ENCODE measurements at places on chromosomes 4 and X. TPM values are rescaled to one million over a fixed set of nuclear protein-coding genes. Genes with fewer than 3 reads are reported as not detected.

GRCh38 chr4:169604903-169605331 lies 7.5 kb downstream of the NEK1 start:
- peaks cover 12% of the 10 kb centered on the region for H3K36me3 ChIP-seq

DNA sequence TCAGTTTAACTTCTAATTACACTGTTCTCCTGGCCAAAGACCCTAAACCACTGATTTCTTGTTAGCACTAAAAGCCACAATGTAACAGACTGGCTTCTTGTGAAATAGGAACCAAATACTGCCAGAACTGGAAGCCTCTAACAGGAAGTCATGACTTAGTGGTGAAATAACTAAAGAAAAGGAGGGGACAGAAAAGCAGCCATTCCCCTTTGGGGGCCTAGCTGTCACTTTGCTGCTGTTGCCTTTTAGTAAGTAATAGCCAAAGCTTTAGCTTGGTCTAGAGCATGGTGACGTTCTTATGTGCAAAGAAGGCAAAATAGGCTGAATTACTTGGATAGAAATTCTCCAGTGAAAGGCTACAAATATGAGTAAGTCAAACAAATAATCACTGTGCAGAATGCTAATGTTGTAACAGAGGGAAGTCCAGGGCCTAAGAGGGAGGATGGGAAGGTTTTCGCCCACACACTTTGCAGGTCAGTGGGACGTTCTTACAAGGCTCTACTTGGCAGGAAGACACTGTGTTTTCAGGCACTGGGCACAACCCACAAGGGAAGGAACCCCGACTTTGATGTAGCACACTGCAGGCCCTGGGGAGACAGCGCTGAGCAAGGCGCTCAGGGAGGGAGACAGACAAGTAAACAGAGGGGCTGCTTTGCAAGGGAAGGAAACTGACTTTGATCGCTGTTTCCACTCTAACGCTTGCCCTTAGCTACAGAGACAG lies 16.7 kb downstream of the GAB3 start:
- H3K4me3 ChIP-seq = peak overlapping the region; percentile 62
- no peaks in the 10 kb centered on the region for H3K27me3 ChIP-seq
- peak overlapping the region; percentile 85 for H3K27ac ChIP-seq
- peak; percentile 37 for DNase-seq
- H3K4me1 ChIP-seq = peaks cover 62% of the 10 kb centered on the region
- H3K36me3 ChIP-seq = no peaks in the 10 kb centered on the region

DNA sequence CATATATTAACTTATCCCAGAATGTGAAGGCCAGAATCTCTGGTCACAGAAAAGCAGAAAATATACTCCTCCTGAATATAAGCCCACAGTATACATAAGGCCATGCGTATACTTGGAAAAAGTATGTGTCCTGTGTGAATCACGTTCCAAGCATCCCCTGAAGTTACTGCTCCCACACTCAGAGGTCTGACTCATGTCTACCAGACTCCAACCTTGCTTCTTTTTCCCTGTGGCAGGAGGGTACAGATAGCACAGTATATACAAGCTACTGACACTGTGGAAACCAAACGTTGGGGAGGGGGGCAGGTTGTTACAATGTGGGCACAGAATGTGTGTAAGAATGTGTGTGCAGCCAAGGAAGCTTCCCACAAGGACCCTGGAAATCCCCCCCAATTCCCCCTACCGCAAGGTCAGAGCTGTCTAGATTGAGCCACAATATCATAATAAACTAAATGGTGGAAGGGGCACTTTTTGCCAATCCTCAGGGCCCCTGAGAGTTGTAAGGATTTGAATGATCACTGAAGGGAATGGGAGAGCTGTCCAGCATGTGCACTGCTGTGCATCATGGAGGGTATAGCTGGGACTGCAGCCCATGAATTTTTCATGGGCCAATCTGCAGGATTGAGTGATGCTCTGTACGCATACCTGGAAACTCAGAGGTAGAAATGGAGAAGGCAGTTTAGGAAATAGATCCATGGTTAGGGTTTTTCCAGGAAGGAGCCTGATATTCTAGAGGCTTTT lies 7.4 kb upstream of the RELL1 start:
- no peaks in the 10 kb centered on the region for H3K4me1 ChIP-seq
- no peak for DNase-seq
- no peaks in the 10 kb centered on the region for H3K27me3 ChIP-seq
- H3K36me3 ChIP-seq = no peaks in the 10 kb centered on the region
- H3K4me3 ChIP-seq = no peak overlapping the region
- H3K27ac ChIP-seq = no peak overlapping the region

DNA sequence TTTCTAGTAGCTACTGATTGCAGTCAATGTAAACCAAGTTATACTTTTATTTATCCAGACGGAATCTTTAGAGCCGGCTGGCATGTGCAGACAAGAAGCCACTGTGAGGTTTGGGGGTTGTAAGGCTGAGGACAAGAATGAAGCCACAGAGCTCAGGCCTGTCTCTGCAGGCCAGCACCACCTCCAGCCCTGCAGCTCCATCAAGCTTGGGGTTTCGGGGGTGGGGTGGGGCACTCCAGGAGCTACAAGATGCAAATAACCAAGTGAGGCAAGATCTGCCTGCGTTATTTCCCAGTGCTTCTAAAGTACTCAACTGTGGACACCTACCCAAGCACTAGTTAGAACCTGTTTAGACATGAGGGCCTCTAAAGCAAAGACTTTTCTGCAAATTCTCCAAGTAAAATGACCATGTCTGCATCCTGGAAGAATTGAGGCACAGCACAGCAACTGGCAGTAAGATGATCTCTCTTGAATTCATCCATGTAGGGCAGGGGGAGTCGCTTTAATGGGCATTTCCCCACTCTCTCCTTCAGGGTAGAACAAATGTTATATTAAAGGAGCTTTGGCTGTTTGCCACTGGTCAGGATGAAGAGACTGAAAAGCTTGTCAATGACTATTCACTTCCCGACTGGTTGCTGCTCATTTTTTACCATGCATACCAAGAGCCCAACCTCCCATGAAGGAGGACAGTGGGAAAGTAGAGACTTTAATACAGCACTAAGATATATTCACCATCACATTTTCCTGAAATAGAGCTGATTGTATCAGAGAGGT lies 222.5 kb downstream of the MGST2 start:
- no peaks in the 10 kb centered on the region for H3K4me1 ChIP-seq
- no peaks in the 10 kb centered on the region for H3K27me3 ChIP-seq
- H3K4me3 ChIP-seq = no peak overlapping the region
- no peak for DNase-seq
- no peaks in the 10 kb centered on the region for H3K36me3 ChIP-seq
- H3K27ac ChIP-seq = no peak overlapping the region

DNA sequence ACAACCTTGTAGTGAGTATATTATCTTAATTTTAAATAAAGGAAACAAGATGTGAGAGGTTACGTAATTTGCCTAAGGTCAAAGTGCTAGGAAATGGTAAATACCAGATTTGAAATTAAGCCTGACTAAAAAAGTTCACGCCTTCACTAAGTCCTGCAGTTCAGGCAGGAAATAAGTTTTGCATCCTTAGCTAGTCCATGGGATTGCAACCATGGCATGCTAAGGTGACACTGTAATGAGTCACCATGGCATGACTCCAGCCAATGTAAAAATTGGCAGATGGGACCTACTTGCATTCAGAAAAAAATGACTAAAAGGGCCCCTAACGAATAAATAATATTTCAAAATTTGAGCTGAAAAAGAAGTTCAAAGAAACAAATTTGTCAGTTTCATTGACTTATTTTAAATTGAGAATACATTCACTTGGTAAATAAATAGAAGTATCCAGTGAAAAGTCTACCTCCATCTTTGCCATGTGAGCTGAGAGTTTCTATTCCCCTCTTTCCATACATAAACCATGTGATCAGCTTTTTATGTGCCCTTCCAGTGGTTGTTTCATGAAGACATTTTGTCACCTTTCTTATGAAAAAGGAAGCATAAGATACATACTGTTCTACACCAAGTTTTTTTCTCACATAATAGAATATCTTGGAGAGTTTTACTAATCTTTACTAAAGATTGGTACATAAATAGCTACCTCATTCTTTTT lies 72.4 kb downstream of the ANKRD50 start:
- no peaks in the 10 kb centered on the region for H3K36me3 ChIP-seq
- no peak overlapping the region for H3K4me3 ChIP-seq
- peaks cover 9% of the 10 kb centered on the region for H3K27me3 ChIP-seq
- DNase-seq = no peak

- no peaks in the 10 kb centered on the region for H3K27me3 ChIP-seq
- H3K36me3 ChIP-seq = no peaks in the 10 kb centered on the region
- H3K27ac ChIP-seq = no peak overlapping the region
- no peak for DNase-seq
- peaks cover 10% of the 10 kb centered on the region for H3K4me1 ChIP-seq
Measured at GRCh38 chrX:2967012-2967411, 37.9 kb upstream of the ARSD start.

GRCh38 chr4:166284221-166284620 lies 411.2 kb downstream of the TLL1 start:
- H3K27me3 ChIP-seq = no peaks in the 10 kb centered on the region
- H3K4me1 ChIP-seq = no peaks in the 10 kb centered on the region
- no peak overlapping the region for H3K4me3 ChIP-seq
- no peaks in the 10 kb centered on the region for H3K36me3 ChIP-seq
- no peak for DNase-seq
- H3K27ac ChIP-seq = no peak overlapping the region

DNA sequence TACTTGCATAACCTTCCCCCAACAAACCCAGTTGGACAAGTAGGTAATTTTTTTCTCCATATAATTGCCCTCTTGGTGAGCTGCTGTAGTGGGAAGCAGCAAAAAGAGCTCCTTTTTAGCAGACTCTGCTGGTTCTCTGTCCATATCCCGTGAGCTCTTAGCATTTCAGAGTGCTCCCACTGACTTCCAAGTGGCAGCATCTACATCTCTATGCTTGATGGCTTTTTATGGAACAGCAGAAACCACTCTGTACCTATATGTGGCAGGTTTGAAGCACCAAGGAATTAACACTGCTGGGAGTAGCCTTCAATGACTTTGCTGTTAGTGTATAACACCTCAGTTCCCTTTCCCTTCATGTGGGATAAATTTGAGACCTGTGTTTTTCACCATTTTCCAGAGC lies 168.4 kb upstream of the NHS start:
- no peaks in the 10 kb centered on the region for H3K36me3 ChIP-seq
- no peak overlapping the region for H3K27ac ChIP-seq
- H3K27me3 ChIP-seq = peaks cover 2% of the 10 kb centered on the region
- no peaks in the 10 kb centered on the region for H3K4me1 ChIP-seq
- no peak overlapping the region for H3K4me3 ChIP-seq

DNA sequence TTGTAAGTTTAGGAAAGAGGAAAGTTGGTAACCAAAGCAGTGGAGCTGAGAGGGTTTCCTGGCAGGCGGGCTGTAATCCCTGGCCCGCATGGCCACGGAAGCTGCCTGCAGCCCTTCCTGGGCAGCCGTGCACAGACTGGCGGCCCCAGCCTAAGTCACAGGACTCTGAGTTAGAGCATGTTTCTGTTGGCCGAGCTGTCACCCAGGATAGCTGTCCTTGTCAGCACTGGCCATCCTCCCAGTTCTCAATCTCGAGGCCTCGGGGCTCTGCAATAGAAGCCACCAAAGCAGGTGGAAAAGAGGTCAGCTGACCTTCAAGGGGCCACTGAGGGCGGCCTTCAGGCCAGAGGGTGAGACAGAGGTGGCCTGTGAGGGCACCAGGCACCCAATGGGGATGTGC lies 20.5 kb downstream of the PNMA6E start:
- H3K27ac ChIP-seq = no peak overlapping the region
- no peak for DNase-seq

GRCh38 chrX:71637848-71638247 lies 19.5 kb upstream of the CXCR3 start:
- H3K27ac ChIP-seq = no peak overlapping the region
- H3K4me1 ChIP-seq = peaks cover 17% of the 10 kb centered on the region
- DNase-seq = no peak
- no peak overlapping the region for H3K4me3 ChIP-seq
- no peaks in the 10 kb centered on the region for H3K27me3 ChIP-seq
- no peaks in the 10 kb centered on the region for H3K36me3 ChIP-seq

- no peaks in the 10 kb centered on the region for H3K4me1 ChIP-seq
- no peak within 1 kb of the TSS for H3K4me3 ChIP-seq
- H3K36me3 ChIP-seq = no peaks in the 10 kb centered on the region
- H3K27ac ChIP-seq = no peak within 1 kb of the TSS
Measured at GRCh38 chrX:126552313-126553022, at the start of gene DCAF12L1. Gene DCAF12L1, minus strand, starts transcription at chrX:126552814. Its CDS starts 206 bp downstream, at chrX:126552608.

DNA sequence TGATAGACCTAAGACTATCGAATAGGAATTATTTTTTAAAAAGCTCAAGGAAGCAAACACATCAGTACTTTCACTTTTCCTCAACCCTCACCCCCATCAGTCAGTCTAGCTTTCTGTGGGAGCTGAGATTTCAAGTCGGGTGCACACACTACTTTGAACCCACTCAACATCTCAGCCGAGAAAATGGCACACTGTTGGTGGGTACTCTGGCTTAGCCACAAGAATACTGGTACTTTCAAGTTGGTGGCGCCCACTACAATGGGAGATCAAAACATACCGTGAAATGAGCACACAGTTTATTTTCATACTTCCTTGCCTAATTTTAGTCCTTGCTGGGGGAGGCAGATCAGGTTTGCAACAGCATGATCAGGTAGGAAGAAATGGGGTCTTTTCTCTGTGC lies 10.2 kb downstream of the CD40LG start:
- H3K4me3 ChIP-seq = peak overlapping the region; percentile 96
- peak; percentile 34 for DNase-seq
- H3K36me3 ChIP-seq = peaks cover 82% of the 10 kb centered on the region

DNA sequence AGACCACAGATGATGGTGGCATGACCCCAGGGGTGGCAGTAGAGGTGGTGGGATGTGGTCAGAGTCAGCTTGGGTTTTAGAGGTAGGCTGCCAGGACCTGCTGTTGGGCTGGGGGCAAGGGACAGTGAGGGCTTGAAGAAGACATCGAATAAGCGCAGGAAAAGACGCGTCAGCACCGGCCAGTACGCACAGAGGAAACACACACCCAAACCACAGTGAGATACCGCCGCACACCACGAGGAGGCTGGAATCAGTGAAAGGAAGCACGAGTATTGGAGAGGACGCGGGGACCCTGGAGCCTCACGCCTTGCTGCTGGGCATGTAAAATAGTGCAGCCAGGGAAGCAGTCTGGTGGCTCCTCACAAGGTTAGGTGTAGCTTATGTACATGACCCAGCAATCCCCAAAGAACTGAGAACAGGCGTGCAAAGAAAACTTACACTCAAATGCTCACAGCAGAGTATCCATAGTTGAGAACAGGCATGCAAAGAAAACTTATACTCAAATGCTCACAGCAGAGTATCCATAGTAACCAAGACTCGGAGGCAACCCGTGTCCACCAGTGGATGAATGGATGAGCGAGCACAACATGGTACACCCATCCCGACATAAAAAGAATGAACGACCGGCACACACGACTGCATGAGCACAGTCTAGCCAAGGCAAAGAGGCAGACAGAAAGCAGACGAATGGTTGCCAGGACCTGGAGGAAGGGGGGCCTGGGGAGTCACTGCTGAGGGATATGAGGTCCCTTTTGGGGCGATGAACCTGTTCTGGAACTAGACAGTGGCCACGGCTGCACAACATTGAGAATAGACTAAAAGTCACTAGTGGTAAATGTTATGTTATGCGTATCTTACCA lies 13.3 kb downstream of the PDZD4 start:
- peaks cover 38% of the 10 kb centered on the region for H3K4me1 ChIP-seq
- H3K27ac ChIP-seq = no peak overlapping the region
- H3K36me3 ChIP-seq = no peaks in the 10 kb centered on the region
- H3K4me3 ChIP-seq = peak overlapping the region; percentile 5
- peak; percentile 60 for DNase-seq
- H3K27me3 ChIP-seq = no peaks in the 10 kb centered on the region

- no peak overlapping the region for H3K27ac ChIP-seq
- H3K4me3 ChIP-seq = no peak overlapping the region
- H3K27me3 ChIP-seq = no peaks in the 10 kb centered on the region
Measured at GRCh38 chr4:157502656-157503055, 282.1 kb downstream of the GRIA2 start.

SSX2B gene
- total RNA-seq = not detected

GUCY1A1 gene
- 0.07 TPM for total RNA-seq

RHOH gene
- total RNA-seq = 92.7 TPM

ETNPPL gene
- not detected for total RNA-seq

SPACA5 gene
- total RNA-seq = not detected

KCND1 gene
- 2.7 TPM for total RNA-seq

CBLL2 gene
- not detected for total RNA-seq

KLHL13 gene
- 1.5 TPM for total RNA-seq

Measured in activated naive CD4-positive, alpha-beta T cell treated with anti-CD3 and anti-CD28 coated beads for 36 hours (primary cell).